ENCODE measurements at places on chromosomes 16 and 17.

GRCh38 chr16:6771956-6772355, 560.7 kb upstream of the RBFOX1 start:
- DNase-seq: no peak

GRCh38 chr16:27495191-27495590, 54.5 kb downstream of the GTF3C1 start:
- no peak for DNase-seq

DNA sequence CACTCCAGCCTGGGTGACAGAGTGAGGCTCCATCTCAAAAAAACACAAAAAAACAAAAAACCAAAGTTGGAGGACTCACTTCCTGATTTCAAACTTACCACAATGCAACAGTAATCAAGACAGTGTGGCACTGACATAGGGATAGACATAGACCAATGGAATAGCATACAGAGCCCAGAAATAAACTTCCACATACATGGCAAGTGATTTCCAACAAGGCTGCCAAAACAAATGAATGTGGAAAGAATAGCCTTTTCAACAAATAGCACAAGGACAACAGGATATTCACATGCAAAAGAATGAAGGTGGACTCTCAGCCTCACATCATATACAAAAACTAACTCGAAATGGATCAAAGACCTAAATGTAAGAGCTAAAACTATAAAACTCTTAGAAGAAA, 36.8 kb upstream of the RASD1 start:
- no peak for DNase-seq

- DNase-seq: no peak
Measured at GRCh38 chr17:78418326-78419026, 40.0 kb downstream of the PGS1 start.

GRCh38 chr16:10579965-10580882, at the start of gene EMP2:
Gene EMP2, minus strand, starts transcription at chr16:10580598. Its CDS starts 32,981 bp downstream, at chr16:10547617.
- DNase-seq: no peak

DNA sequence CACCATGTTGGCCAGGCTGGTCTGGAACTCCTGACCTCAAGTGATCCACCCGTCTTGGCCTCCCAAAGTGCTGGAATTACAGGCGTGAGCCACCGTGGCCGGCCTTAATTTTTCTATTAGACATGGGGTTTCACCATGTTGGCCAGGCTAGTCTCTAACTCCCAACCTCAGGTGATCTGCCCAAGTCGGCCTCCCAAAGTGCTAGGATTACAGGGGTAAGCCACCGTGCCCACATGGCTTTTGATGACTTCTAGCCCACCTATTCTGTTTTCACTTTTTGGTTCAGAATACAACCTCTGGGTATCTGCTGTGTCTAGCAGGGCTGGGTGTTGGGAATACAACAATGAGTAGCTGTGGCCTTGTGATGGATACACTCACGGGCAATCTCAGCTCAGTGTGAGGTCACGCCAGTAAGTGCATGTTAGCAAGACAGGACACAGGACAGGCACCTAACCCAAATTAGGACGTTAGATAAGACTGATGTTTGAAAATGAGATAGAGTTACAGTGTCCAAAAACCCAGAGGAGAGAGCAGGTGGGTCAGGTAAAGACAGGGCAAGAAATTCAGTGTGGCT, 14.1 kb upstream of the YWHAE start:
- no peak for DNase-seq

GRCh38 chr17:64028874-64029464, 8.5 kb upstream of the ICAM2 start:
- peak; percentile 63 for DNase-seq

DNA sequence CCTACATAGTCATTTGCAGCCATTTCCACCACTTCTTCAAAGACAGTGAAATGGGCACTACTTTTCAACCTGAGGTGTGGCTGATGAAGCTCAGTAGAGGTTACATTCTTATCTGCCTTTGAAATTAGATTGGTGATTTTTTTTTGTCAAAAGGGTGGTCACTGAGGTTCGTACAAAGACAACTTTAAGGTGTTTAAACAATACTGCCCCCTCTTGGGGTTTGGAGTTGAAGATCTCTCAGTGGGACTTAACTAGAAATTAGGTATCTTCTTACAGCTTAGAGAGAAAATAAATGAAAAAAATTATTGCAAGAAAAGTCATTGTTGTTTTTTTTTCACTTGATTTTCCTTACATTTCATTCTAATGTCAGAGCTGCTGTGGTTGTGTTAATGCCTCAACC, 713.2 kb downstream of the CDH11 start:
- no peak for DNase-seq

DNA sequence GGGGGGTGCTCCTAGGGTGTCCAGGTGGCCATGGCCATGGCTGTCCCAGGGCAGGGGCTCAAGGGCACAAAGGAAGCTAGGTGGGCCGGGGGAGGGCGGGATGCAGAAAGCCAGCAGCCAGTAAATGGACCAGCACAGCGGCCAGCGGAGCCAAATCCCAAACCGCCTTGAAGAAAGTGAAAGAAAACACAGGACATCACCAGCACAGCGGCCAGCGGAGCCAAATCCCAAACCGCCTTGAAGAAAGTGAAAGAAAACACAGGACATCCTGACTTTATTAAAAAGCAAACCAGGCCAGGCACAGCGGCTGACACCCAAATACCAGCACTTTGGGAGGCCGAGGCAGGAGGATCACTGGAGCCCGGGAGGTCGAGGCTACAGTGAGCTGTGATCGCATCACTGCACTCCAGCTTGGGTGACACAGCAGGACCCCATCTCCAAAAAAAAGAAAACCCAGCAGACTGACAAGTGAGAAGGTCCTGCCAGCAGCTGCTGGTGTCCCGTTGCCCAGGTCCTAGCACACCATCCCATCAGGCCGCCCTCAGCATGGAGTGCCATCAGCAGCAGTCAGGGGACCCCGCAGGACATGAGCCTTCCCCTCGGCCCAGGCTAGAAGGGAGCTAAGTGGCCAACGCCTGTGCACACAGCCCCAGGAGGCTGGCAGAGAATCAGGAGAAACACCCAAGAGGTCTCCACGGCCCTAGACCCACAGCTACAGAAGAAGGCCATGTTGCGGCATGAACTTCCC, 17.0 kb downstream of the SLC38A10 start:
- DNase-seq: no peak

GRCh38 chr17:66491213-66491612, 188.8 kb downstream of the PRKCA start:
- no peak for DNase-seq

DNA sequence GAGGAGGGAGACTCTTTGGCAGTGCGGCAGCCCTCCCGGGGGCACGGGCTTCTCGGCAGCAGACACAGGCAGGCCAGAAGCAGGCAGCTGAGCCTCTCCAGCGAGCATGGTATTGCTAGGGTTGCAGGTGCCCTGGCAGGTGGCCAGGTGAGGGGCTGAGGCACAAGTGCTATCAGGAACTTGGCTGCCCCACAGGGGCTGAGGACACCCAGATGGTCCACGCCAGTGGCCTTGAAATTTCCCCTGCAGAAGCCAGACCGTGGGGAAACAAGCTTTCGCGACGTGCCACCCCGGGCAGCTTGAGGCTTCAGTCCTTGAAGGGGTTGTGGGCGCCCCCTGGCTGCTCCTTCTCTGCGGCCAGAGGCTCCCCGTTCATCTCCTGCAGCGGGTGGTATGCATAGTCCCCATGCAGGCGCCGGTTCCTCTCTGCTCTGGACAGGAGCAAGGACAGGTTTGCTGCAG, 8.5 kb downstream of the NAGPA start:
- no peak for DNase-seq

- DNase-seq: no peak
Measured at GRCh38 chr17:41799366-41799765, 12.4 kb downstream of the P3H4 start.

DNA sequence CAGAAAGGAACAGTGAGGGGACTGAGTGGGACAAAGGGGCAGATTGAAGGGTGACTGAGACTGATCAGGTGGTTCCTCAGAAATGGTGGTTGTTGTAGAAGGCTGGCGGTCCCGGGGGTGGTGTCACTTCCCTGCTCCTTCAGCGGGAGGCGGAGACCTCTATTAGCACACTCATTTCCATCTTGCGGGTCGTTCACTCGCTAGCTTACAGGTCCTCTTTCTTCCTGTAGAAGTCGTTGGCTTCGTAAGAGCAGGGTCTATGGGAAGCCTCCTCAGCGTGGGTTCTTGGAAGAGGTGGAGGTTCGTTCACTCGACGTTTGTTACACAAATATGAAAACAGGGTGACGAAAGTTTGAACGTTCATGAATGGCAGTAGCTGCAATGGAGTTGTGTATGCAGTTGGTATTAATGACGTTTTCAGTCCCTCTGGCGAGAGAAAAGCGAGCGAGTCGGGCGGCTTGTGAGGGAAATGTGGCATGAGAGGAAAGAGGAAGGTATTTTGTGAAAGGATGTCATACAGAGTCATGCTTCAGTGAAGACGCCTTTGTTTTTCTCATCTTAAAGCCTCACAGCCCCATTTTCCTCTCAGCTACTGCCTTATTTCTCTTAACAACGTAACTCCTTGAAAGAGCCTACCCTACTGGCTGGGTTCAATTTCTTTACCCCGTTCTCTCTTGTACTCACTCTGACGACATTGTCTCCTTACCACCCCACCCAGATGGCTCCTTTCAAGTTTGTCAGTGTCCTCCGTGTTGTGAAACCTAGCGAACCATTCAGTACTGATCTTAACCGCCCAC, 667 bp downstream of the EFCAB13 start:
- peak; percentile 33 for DNase-seq

DNA sequence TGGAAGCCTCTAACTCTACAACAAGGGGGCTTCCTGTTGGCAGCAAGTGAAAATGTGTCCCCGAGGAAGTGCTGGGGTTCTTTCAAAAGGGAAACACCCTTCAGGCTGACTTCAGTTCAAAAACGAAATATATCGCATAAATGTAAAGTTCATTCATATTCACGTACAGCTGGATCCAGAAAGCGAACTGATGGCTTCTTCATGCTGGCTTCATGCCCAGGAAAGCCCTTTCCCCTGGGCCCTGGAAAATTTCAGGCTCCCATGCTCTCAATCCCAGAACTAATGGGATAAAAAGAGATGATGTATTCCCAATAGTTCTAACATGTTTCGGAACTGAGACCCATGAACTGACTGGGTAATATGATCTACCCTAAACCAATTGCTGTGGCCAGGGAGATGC, 104.7 kb upstream of the CDH13 start:
- no peak for DNase-seq

DNA sequence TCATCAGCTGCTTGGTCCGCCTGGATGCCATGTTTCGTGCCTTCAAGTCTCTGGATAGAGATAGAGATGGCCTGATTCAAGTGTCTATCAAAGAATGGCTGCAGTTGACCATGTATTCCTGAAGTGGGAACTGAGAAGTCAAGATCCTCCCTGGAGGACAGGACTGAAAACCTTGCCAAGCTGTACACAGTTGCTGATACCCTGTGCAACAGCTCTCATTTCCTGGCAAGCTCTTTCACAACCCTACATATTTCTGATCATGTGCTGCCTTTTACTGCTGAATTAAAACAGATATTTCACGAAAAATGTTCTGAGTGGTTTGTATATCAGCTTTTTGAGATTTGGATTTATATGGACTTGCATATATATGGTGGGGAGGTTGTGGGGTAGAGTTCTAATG, 898 bp downstream of the CAPNS2 start:
- DNase-seq: no peak

- no peak for DNase-seq
Measured at GRCh38 chr17:67613961-67614360, 103.8 kb upstream of the NOL11 start.

DNA sequence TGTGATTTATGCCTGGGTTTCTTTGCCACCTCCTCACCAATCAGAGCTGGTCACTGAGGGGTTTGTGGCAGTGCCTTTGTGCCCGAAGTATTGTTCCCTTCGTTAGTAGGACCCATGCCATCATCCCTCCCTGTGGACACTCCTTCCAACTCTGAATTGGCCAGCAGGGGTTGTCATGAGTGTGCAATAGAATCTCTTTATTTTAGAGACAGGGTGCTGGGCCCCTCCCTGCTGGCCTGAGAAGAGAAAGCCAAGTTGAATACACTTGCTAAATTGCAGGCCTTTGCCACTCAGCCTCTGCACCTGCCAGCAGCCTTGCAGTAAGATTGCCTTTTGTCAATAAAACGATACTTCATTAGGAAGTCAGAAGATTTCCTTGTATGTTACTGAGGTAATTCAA, 40.7 kb upstream of the SLC12A3 start:
- no peak for DNase-seq

- DNase-seq: no peak
Measured at GRCh38 chr17:75734674-75735294, 13.5 kb downstream of the ITGB4 start.

GRCh38 chr17:8019166-8019565, 16.8 kb downstream of the GUCY2D start:
- no peak for DNase-seq

DNA sequence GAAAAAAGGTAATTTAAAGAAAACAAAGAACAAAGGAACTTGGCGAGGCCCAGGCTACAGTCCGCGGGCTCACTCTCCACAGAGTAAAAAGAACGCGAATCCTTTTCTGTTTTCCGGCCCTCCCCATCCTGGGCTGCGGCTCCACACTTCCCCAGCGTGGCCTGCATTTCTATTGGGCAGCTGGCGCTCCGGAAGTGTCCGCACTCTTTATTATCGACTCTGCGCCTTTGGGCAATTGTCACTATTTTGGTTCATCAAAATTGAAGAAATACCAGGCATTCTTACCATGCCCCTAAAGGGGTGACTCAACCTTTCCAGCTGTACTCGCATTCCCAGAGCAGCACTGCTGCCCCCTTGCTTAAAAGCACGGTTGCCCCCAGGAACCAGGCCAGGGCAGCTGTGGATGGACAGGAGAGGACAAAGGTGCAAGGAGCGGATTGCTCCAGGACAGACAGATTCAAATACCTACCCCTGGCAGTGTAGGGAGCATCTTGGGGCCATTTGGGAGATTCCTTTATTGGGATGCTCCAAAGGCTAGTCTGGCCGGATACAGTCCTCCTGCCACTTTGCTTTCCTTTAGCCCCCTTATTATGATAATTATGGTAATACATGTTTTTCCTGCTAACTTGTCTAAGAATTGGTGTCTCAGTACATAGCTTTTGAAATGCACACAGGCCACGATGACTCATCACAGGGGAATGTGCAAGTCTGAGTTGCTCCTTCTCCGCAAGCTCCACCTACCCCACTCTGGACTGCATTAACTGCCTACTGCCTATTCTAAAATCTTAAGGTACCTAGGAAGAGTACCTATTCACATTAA, 985 bp upstream of the SLFN12 start:
- peak; percentile 40 for DNase-seq
